ENCODE measurements at places on chromosomes 12 and 14.

GRCh38 chr14:89014569-89014850, 190.1 kb downstream of the TTC8 start:
- H3K36me3 ChIP-seq: no peaks in the 10 kb centered on the region
- no peak overlapping the region for H3K4me3 ChIP-seq
- no peaks in the 10 kb centered on the region for H3K27me3 ChIP-seq
- peaks cover 14% of the 10 kb centered on the region for H3K4me1 ChIP-seq
- no peak overlapping the region for H3K27ac ChIP-seq

- H3K27ac ChIP-seq: no peak overlapping the region
- no peak for DNase-seq
- peaks cover 9% of the 10 kb centered on the region for H3K4me1 ChIP-seq
- no peak overlapping the region for H3K4me3 ChIP-seq
- no peaks in the 10 kb centered on the region for H3K36me3 ChIP-seq
- H3K27me3 ChIP-seq: no peaks in the 10 kb centered on the region
Observed at GRCh38 chr12:24455811-24456210, 493.1 kb downstream of the BCAT1 start.

DNA sequence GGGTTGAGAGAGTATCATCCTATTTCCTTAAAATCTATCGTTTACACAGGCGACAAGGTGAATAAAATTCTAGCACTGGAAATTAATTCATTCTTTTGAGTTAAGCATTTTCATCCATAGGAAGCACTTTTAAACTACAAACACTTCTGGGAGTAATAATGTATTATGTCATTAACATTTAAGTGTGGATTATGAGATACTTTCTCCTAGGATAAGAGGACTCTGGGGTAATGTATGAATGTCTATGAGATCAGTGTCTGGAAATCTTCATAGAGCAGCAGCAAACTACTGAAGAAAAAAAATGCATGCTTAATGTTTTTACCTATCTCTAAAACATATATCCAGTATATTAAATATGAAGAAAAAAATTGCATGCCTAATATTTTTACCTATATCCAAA, 86.9 kb downstream of the EPS8 start:
- no peaks in the 10 kb centered on the region for H3K36me3 ChIP-seq
- H3K27ac ChIP-seq: no peak overlapping the region
- peaks cover 45% of the 10 kb centered on the region for H3K4me1 ChIP-seq

DNA sequence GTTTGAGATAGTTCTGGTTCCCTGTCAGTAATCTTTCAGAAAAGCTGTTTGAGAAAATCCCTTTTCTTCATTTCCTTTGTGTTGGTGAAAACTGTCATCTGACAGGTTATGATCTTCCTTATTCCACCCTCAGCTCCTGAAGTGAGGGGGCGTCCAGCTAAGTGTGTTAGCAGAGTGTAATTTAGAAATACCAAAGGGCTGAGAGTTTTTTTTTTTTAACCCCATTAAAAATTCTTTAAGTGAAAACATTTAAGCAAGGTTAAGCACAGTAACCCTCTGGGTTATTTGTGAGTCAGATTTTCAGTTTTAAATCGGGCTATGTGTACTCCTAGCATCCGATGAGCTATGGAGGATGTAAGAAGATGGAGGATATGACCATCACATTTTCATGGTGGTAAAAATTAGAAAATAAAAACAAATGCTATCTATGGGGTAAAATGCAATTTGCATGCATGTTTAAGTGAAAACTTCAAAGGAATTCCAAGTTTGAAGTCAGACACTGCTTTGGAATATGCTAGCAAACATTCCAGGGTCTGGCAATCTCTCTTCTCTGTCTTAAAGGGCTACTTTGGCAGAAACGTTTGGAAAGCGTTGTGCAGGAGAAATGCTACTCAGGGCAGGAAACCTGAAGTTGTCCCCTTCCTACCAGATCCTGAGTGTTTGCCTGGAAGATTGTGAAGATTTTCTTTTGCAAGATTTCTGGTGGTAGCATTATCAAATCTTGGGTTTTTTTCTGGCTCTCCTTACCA, 197.0 kb upstream of the PRICKLE1 start:
- no peaks in the 10 kb centered on the region for H3K36me3 ChIP-seq
- H3K4me1 ChIP-seq: no peaks in the 10 kb centered on the region
- no peak overlapping the region for H3K27ac ChIP-seq
- no peak for DNase-seq

GRCh38 chr14:23646648-23647549, 10.7 kb downstream of the DHRS2 start:
- peak; percentile 62 for DNase-seq
- H3K4me1 ChIP-seq: peaks cover 3% of the 10 kb centered on the region
- no peak overlapping the region for H3K27ac ChIP-seq
- H3K36me3 ChIP-seq: no peaks in the 10 kb centered on the region
- no peaks in the 10 kb centered on the region for H3K27me3 ChIP-seq
- no peak overlapping the region for H3K4me3 ChIP-seq

DNA sequence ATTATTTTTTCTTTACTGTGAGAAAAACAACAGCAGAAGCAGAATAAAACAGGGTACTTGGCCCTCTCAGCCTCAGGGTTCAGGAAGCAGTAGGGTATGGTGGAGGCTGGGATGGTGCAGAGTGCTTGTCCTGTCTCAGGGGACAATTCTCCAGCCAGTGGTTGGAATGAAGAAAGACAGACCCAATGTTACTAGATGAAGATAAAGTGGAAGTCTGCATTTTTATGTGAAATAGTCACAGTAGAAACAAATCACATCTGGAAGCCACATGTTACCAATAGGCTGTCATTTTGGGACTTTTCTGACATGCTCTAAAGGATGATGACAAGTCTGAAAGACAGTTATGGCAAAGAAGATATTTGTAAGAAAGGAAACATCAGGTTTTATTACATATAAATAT, 32.3 kb downstream of the PROX2 start:
- H3K27ac ChIP-seq: no peak overlapping the region
- DNase-seq: no peak
- no peaks in the 10 kb centered on the region for H3K27me3 ChIP-seq

GRCh38 chr12:52207106-52207505, 15.3 kb upstream of the KRT80 start:
- DNase-seq: no peak
- no peaks in the 10 kb centered on the region for H3K4me1 ChIP-seq
- H3K27me3 ChIP-seq: peaks cover 3% of the 10 kb centered on the region
- H3K36me3 ChIP-seq: no peaks in the 10 kb centered on the region
- H3K4me3 ChIP-seq: no peak overlapping the region
- H3K27ac ChIP-seq: no peak overlapping the region

DNA sequence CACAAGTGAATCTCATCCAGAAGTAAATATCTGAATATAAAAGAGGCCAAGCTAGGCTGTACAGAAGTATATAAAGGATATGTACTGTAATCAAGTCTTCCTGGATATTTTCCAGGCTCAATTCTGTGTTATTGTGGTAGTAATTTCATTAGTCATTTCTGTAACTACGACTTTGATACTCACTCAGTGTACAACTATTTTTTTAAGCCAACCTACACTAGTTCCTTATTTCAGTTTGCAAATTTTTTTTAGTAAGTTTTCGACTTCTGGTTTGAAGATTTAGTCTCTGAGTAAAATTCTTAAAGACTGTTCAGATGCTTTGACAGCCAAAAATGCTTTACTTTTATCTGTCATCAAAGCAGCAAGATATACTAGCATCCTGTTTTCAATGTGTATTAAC, 130.8 kb downstream of the CAPZA3 start:
- no peaks in the 10 kb centered on the region for H3K36me3 ChIP-seq
- H3K27ac ChIP-seq: peak overlapping the region; percentile 4
- no peak overlapping the region for H3K4me3 ChIP-seq
- peak; percentile 84 for DNase-seq
- H3K27me3 ChIP-seq: no peaks in the 10 kb centered on the region

GRCh38 chr12:118237052-118237665, 101.2 kb downstream of the PEBP1 start:
- no peaks in the 10 kb centered on the region for H3K27me3 ChIP-seq
- peak; percentile 78 for DNase-seq
- H3K4me3 ChIP-seq: peak overlapping the region; percentile 42
- H3K4me1 ChIP-seq: peaks cover 29% of the 10 kb centered on the region

GRCh38 chr12:29709054-29709453, 74.7 kb downstream of the TMTC1 start:
- H3K4me3 ChIP-seq: no peak overlapping the region
- H3K27me3 ChIP-seq: no peaks in the 10 kb centered on the region
- H3K36me3 ChIP-seq: no peaks in the 10 kb centered on the region
- H3K27ac ChIP-seq: no peak overlapping the region

DNA sequence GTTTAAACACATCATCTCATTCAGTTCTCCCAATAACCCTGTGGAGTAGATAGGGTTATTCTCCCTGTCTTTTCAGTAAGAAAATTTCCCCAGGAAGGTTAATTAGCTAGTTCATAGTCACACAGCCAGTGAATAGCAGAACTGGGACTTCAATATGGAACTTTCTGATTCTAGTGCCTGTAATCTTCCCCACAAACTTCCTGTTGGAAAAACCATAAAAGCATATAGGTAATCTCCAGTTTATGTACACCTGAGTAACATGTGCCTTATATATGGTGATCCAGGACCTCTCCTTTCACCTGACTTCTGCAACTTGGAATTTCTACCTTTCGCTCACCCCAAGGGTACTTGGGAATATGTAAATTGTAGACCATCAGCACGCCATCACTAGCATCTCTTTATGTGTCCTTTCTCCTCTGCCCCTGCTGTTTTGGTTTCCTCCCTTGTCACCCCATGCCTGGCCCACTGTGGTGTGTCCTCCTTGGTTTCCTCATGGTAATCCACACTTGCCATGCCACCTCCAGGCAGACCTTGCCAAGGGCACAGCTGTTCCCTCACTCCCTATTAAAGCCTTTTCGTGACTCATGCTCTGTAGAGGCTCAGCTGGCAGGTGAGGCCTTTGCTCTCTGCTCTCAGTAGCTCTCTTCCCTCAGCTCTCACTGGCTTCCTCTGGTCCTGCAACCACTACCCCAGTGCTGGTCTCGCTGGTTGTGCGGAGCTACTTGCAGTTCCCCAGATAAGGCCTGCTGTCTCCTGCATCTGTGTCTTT, 16.7 kb downstream of the TBC1D30 start:
- H3K27me3 ChIP-seq: no peaks in the 10 kb centered on the region
- no peak overlapping the region for H3K4me3 ChIP-seq
- H3K27ac ChIP-seq: no peak overlapping the region
- DNase-seq: no peak
- no peaks in the 10 kb centered on the region for H3K36me3 ChIP-seq

DNA sequence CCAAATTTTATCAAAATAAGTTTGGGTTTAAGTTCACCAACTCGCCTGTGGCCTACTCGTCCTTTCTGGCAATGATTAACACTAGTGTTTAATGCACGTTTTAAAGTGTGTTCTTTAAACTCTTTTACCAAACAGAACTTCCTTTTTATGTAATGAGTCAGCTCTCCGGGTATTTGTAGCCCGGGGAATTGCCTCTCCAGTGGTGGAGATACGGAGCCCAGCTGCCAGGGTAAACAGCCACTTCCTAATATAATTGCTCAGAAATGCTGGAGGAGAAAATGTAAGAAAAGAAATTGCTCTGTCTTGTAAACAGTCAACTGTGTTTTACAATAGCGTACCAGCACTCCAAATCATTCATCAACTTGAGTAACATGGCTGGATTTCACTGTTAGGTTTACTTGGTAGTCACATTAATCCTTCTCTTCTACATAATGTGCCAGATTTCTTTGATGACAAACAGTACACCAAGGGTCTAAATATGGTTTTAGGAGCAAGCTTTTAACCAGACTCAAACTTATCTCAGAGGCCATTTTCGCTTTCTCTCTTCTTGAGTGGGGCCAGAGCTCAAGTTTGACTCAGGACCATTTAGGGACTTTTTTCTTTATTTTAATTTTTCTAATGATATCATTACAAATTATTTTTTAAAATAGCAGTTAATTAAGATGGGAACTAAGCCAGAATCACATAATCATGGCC, 101.2 kb upstream of the SLC38A2 start:
- H3K27ac ChIP-seq: peak overlapping the region; percentile 83
- peaks cover 35% of the 10 kb centered on the region for H3K4me1 ChIP-seq
- H3K4me3 ChIP-seq: peak overlapping the region; percentile 26
- no peaks in the 10 kb centered on the region for H3K27me3 ChIP-seq

GRCh38 chr14:101953151-101953550, 11.2 kb upstream of the DYNC1H1 start:
- H3K27ac ChIP-seq: no peak overlapping the region
- H3K4me1 ChIP-seq: no peaks in the 10 kb centered on the region
- no peak for DNase-seq
- no peak overlapping the region for H3K4me3 ChIP-seq

DNA sequence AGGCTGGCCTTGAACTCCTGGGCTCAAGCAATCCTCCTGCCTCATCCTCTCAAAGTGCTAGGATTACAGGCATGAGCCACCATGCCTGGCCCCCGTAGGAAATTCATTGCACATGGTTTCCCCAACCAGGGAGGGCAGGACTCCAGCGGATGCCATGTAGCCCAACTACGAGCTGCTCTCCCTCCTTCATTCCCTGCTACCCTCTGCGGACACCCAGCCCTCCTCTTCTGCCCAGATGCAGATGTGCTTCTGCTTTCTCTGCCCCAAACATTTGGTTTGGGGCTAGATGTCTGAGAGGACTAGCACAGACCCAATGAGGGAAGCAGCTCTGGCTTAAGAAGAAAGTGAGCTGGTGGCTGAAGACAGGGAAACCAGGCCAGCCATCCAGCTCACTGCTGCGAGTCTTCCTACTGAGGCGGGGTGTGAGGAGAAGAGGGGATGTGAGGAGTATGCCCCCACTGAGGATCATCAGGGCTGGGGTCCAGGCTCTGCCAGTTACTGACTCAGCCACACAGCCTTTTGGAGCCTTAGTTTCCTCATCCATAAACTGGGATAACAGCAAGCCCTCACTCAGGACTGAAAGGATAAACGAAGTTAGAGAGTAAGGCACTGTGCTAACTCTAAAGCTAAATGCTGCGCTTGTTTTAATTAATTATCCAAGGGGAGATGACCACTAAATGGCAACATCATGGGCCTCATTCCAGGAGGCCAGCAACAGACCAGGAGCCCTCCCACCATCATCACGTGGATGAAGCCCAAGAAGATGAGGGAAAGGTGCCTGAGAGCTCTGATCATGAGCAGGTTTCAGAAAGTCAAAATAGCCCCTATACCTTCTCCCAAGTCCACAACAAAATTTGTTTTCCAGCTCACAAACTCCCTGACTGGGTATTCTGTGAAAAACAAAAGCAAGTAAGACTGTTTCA, 10.9 kb downstream of the CTDSP2 start:
- H3K27me3 ChIP-seq: no peaks in the 10 kb centered on the region
- H3K27ac ChIP-seq: peak overlapping the region; percentile 50
- H3K4me1 ChIP-seq: peaks cover 92% of the 10 kb centered on the region
- no peaks in the 10 kb centered on the region for H3K36me3 ChIP-seq
- no peak overlapping the region for H3K4me3 ChIP-seq

All from common myeloid progenitor, CD34-positive (primary cell).